ENCODE measurements at places on chromosomes 2 and 18.

- no peak for DNase-seq
Observed at GRCh38 chr2:61340242-61340641, 130.6 kb downstream of the USP34 start.

GRCh38 chr2:118846442-118846952 lies 951 bp downstream of the EN1 start:
- DNase-seq = no peak

DNA sequence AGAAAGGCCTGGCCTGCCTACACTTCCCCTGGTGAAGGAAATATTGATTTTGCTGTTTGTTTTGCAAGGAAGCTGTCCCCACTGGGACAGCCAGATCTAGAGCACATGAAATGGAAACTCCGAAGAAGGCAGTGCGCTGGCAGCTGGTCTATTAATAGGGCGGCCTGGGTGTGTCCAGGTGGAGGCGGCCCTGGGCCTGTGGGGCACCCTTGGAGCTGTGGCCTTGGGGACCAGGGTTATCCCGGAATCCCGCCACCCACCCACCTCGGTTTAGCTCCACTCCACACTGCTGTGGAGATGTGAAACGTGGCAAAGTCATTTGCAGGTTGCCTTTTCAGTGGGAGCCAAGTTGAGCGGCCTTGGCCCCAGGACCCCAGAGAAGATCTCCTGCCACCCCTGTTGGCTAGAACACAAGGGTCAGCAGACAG lies 204.3 kb downstream of the KLHL29 start:
- no peak for DNase-seq

DNA sequence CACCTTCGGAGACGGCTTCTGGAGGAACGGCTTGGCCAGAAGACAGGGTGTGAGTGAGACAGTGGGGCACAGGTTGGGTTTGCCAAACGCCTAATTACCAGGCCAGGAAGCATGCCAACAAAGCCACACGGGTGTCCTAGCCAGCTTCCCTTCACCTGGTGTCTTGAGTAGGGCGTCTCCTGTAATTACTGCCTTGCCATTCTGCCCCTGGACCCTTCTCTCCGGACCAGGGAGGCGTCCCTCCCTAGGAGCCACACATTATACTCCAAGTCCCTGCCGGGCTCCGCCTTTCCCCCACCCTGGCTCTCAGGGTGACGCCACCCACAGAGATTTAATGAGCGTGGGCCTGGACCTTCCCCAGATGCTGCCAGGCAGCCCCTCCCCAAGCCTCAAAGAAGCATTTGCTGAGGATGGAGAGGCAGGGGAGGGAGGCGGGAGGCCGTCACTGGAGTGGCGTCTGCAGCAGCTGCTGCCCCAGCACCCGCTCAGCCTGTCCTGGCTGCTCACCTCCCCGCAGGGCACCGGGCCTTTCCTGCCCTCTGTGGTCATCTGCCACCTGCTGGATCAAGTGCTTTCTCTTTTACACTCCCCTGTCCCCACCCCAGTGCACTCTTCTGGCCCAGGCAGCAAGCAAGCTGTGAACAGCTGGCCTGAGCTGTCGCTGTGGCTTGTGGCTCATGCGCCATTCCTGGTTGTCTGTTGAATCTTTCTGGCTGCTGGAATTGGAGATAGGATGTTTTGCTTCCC lies 20.7 kb downstream of the FOSL2 start:
- peak; percentile 34 for DNase-seq
